Dermis blood vessel endothelial cell (primary cell): ENCODE measurements at places on chromosomes 13 and 19. TPM values are rescaled to one million over a fixed set of nuclear protein-coding genes. Genes with fewer than 3 reads are reported as not detected.
A peak's percentile ranks its signal among the peaks of the same experiment; 100 is the strongest.

DNA sequence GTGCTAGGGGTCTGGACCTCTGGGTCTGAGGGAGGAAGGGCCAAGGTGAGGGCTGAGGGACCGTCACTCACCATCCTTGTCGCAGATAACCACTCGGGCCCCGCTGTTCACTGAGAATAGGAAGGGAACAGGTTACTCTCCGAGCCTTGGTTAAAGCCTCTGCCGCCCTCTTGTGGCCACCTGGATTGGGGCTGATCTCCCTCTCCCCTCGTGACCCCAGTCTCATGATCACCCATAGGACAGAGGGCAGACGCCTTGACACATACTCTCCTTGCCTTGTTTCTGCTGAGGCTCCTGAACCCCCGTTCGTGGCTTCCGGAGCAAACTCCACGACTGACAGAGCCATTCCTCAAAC, 580 bp downstream of the HSD17B14 start:
- peak; percentile 93 for DNase-seq

DNA sequence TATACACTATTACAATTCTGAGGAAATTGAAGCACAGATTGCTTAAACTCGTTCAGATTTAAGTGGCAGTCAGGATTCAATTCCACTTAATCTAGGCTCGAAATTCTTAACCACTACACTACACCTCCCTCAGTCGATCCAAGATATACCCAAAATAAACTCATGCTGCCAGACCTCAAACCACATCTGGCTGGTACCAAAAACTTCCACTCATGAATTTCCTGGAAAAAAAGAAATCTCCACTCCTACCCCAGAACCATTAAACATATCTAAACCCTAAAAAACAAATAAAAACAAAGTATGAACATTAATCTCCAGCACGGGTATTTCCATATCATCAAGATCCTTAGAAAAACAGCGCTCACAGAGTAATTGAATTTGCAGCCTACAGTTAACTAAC, 1.1 kb downstream of the ZFP30 start:
- no peak for DNase-seq

Gene BCL3
- 3.2 and 6.3 TPM in 2 replicates for total RNA-seq

GRCh38 chr13:59856281-59856810, 307.4 kb downstream of the DIAPH3 start:
- DNase-seq, result peak; percentile 40

DNA sequence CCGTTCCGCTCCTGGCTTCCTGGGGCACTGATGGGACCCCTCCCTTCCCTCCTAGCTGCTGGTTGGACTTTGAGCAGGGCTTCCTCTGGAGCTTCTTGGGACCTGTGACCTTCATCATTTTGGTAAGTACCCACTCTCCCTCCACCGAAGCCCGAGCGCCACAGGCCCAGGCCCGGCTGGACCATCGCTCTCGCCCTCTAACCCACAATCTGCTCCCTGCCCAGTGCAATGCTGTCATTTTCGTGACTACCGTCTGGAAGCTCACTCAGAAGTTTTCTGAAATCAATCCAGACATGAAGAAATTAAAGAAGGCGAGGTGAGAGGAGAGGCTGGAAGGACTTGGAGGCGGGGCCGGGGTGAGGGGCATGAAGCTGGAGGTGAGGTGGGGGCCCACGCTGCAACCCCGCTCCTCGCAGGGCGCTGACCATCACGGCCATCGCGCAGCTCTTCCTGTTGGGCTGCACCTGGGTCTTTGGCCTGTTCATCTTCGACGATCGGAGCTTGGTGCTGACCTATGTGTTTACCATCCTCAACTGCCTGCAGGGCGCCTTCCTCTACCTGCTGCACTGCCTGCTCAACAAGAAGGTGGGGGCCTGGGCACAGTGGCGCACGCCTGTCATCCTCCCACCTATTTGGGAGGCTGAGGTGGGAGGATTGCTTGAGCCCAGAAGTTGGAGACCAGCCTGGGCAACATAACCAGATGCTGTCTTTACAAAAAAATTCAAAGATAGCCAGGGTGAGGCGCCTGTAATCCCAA, 12.3 kb downstream of the DDX39A start:
- DNase-seq, result no peak

Gene NALCN
- total RNA-seq, result 12.9 TPM in 2 replicates

Gene HS6ST3
- total RNA-seq, result under 0.01 TPM in 1 of 2 replicates, not detected in the other

DNA sequence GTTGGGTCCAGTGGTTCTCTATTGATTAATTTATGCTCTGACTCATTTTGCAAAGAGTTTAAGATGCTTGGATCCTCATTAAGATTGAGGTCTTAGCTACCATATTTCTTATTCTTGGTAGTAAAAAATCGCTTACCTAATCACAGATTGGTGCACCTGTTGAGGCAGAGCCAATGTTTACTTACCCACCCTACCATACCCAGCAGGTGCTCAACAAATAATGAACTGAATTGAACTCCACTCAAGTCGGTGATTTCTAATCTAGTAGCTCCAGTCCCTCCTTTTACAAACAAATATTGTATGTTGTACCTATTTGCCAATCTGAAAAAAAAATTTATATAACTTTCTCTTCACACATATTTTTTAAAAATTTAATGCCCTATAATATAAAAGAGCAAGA, 361.0 kb downstream of the FGF14 start:
- no peak for DNase-seq

Gene NECTIN2
- 154 and 187 TPM in 2 replicates for total RNA-seq

DNA sequence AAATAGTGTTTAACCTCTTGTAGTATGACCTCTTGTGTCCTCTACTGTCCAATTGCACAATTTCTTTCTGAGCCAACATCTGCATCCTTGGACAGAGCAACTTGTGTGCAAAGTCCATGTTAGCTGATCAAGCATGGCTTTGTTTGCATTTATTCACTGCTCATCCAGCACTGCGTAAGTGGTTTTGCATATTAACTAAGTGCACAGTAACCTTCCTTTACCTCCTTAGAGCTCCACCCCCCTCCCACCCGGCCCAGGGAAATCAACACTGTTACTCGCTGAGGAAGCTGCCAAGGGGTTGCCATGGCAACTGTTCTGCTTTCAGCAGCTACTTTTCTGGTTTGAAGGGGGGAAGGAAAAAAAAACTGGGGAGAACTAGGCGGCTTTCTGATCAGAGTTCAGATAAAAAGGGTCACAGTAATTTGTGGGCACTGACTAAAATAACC, 153.5 kb upstream of the KLF12 start:
- DNase-seq, result peak; percentile 74
